Fibroblast of skin of right biceps (primary cell): ENCODE measurements at places on chromosomes 11 and 22.

- no peak for DNase-seq
Observed at GRCh38 chr11:17932472-17932871, 80.4 kb downstream of the SERGEF start.

GRCh38 chr11:32113200-32113919 lies 22.5 kb downstream of the RCN1 start:
- no peak for DNase-seq

- DNase-seq: no peak
Observed at GRCh38 chr11:131824771-131825170, 454.4 kb downstream of the NTM start.

DNA sequence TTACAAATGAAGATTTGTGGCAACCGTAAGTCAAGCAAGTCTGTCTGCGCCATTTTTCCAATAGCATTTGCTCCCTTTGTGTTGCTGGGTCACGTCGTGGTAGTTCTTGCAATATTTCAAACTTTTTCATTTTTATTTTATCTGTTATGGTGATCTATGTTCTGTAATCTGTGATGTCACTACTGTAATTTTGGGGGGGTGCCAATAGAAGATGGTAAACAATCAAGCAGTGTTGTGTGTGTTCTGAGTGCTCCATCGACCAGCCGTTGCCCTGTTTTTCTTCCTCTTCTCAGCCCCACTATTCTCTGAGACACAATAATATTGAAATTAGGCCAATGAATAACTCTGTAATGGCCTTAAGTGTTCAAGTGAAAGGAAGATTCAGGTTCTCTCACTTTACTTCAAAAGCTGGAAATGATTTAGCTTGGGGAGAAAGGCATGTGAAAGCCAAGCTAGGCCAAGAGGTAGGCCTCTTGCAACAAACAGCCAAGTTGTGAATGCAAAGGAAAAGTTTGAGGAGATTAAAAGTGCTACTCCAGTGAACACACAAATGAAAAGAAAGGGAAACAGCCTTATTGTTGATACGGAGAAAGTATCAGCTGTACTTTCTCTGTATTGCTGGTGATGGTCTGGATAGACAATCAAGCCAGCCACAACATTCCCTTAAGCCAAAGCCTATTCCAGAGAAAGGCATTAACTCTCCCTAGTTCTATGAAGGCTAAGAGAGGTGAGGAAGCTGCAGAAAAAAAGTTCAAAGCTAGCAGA lies 7.5 kb downstream of the ZC3H12C start:
- DNase-seq: no peak

DNA sequence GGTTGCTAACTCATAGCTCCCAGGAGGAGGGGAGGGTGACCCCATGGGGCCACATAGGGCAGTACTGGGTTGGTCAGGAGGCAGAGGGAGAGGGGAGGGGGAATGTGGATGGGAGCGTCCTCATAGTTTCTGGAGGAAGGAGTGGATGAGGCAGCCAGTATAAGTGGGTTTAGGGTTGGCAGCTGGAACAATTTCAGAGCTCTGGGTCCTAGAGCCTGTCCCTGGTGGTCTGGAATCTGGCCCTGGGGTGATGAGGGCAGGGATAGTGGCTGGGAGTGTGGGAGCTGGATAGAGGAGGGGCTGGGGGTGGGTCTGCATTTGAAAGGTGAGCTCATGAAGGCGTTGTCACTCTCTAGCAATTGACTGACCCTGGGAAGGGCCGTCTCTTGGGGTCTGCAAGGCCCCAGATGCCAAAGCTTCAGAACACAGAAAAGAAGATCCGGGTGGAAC lies 5.3 kb upstream of the MRGPRG start:
- DNase-seq: no peak

DNA sequence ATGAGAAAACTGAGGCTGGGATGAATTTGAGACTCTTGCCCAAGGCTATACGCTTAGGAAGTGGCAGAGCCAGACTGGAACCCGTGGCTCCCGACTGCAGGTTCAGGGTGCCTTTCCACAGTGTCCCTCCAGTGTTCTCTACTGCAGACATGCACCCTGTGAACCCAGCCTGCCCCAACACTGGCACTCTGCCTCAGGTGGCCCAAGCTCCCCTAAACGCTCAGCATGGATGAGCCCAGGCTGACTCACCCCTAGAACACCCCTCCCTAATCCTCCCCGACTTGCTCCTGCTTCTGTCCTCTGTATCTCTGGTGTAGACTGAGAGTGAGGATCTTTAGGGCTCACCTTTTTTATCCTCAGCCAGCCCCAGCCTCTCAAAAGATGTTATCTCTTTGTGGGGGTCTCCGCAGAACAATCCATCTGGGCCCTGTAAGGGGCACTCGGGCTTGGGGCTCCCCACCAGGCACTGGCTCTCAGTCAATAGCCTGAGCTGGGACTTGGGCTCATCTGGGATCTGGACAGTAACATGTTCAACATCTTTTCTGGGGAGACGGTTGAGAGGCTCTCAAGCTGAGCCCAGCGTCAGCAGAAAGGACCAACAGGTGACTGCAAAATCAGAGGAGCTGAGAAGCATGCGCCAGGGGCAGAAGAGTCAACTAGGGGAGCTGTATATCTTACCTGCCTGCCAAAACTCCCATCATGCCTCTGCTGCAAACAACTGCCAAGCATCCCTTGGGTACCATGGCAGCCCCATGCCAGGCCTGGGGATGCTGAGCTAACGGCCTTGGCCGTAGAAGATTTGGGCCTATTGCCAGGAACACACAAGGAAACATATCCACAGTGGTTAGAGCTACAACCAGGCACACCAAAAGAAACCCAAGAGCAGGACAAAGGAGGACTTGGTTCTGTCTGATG lies 176.2 kb downstream of the BUD13 start:
- DNase-seq: no peak

GRCh38 chr11:30326906-30327305 lies 4.0 kb downstream of the ARL14EP start:
- DNase-seq: no peak
